ENCODE measurements at places on chromosomes 1 and 21.

- DNase-seq: no peak
These were observed 64.3 kb downstream of the PRKAA2 start for GRCh38 chr1:56709269-56709880.

GRCh38 chr1:39474810-39475209 is 16.6 kb upstream of the BMP8A start:
- DNase-seq: no peak

- no peak for DNase-seq
These were observed 36.8 kb upstream of the DUSP10 start for GRCh38 chr1:221778535-221779142.

- no peak for DNase-seq
These were observed 354.9 kb upstream of the SNX7 start for GRCh38 chr1:98306517-98307089.

DNA sequence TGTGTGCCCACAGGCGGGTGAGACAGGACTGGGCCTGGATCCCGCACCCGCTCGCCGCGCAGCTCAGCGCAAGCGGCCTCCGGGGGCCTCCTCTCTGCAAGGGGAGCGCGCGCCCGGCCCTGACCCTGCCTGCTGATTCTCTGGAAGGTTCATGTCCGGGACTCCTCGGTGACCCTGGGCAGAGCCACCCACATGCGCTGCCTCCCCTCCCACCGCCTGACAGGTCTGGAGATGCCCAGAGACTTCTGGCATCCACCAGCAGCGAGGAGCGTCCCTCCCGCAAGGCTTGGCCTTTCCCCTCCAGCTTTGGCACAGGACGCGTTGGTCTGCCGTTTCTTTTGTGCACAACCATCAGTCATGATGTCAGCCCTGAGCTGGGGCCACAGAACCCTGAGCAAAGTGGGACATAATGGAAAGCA is 42.0 kb upstream of the COL6A2 start:
- no peak for DNase-seq

GRCh38 chr21:41570791-41571355 is 62.9 kb upstream of the TMPRSS2 start:
- no peak for DNase-seq
